ENCODE measurements at places on chromosomes 5 and 9. TPM values are rescaled to one million over a fixed set of nuclear protein-coding genes. Genes with fewer than 3 reads are reported as not detected.
A peak's percentile ranks its signal among the peaks of the same experiment; 100 is the strongest.

GRCh38 chr5:116834796-116835515 is 260.3 kb upstream of the SEMA6A start:
- no peak for DNase-seq

Gene ENHO
- total RNA-seq, result 1.6 TPM

DNA sequence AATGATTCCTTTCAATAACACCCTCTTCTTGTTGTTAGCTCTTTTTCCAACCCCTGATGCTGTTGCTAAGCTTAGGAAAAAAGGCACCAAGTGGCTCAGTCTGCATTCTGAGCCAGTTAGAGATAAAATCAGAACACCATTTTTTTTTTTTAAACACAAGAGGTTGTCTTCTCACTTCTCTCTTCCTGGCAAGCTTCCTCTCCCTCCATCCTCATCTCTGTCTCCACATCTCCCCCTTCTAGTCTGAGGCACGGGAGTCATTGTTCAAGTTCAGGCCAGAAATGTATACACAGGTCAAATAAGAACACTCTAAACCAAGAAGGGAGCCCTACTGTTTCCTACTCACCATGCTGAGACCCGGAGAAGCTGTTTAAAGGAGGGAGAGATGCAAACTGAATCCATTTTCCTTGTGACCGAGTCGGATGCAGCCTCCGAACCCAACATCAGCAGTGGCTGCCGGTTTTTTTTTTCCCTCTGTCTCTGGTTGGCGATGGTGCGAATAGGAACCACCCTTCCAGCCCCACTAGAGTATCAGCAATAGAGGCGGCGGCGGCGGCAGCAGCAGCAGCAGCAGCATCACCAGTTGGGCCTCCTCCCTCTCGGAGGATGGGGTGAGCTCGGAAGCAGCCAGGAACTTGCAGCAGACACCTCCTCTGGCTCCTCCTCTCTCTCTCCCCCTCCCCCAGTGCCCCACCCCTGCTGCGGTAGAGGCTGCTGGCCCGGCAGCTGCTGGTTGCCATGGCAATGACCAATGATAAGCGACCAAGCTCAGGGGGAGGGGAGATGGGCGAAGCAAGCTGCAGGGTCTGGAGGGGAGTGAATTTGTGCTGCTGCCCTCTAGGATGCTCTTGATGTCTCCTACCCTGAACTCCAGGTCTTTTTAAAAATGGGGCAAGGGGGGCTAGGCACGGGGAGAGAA is at the start of gene JAKMIP2:
TSS of gene JAKMIP2 (minus strand) at position 619 of the 919 bp plus-strand sequence. CDS start 110,922 bp downstream, outside the sequence.
- peak; percentile 20 for DNase-seq

- DNase-seq, result no peak
Observed at GRCh38 chr5:91177639-91178038, 205.5 kb downstream of the ARRDC3 start.

- no peak for DNase-seq
Observed at GRCh38 chr5:38783011-38783561, 62.7 kb upstream of the OSMR start.

Gene TMEM203
- 25.5 TPM for total RNA-seq

DNA sequence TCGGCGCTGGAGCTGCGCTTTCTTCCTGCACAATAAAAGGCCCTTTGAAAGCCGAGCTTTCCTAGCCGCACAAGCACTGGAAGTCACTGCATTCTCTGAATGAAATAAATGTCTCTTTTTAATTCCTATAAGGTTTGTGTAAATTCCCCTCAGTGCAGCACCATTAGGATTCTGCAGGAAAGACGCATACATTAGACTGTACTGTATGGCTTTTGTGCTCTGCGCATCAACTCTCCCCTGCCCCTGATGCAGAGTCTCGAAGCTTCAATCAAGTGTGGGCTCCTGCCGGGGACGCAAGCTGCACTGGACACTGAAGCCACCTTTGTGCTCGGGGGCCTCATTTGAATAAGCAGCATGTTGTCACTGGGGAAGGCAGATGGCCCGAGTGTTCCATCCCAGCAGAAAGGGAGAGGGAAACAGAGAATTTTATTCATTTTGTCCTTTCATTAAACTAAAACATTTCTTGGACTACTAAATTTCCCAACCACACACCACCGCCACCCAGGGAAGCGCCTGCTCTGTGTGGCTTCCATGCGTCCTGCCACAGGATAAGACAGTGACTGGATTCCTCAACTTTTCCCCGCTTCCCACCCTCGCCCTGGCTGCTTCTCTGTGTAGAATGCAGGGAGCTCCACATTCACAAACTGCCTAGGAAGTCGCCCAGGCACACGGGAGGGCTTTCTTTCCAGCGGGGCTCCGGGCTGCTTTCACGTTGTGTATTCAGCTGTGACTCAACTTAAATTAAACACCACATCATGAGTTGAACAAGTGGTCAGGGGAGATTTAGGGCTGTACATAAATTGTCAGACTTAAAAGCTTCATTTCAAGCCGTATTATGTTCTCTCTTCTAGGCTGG is 635.4 kb downstream of the IRX1 start:
- no peak for DNase-seq

Gene CDKN2B
- total RNA-seq, result 0.64 TPM

DNA sequence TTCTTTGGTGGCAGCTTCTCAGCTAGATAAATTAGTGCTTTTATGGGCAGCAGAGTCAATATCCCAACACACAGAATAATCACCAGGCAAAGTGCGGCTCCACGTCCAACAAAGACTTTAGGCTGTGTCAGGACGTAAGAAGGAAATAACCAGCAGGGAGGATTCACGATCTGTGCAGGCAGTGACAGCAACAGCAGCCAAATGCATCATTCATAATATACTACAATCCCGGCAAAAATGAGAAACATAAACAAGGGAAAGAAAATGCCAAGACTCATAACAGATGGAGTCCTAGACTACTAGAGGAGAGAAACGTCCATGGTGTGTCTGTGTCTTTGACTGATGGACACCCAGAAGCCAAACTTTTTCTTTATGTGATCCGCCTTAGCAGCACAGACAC is 100.7 kb downstream of the LMNB1 start:
- DNase-seq, result no peak

Gene PCDHB2
- not detected for total RNA-seq

GRCh38 chr5:92421942-92422341 is 1038.8 kb upstream of the ARRDC3 start:
- DNase-seq, result no peak

Gene ROR2
- total RNA-seq, result 0.49 TPM

DNA sequence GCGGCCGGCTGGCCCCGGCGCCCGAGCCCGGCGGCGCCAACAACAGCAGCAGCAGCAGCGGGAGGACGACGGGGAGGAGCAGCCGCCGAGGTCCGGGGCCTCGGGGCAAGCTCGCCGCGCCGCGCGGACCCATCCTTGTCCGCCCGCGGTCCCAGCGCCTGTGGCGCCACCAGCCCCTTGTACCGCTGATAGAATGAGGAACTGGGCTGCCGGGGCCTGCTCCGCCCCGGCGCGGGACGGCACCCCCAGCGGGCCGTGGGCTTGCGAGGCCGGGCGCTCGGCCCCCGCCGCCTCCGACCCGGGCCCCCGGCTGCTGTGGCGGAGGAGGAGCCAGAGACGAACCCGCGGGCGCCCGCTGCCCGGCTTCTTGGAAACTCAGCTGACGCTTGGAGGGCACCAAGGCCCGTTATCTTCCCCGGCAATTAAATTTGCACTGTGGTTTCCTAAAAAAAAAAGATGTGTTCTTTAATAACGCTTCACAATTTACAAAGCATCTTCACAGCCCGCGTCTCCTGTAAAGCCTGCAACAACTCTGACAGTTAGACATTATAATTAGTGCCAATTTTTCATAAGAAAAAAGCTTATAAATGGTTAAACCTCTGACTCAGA is at the start of gene ARSB:
TSS of gene ARSB (minus strand) at position 195 of the 609 bp plus-strand sequence. CDS start at position 133, 62 bp downstream.
- peak; percentile 63 for DNase-seq

DNA sequence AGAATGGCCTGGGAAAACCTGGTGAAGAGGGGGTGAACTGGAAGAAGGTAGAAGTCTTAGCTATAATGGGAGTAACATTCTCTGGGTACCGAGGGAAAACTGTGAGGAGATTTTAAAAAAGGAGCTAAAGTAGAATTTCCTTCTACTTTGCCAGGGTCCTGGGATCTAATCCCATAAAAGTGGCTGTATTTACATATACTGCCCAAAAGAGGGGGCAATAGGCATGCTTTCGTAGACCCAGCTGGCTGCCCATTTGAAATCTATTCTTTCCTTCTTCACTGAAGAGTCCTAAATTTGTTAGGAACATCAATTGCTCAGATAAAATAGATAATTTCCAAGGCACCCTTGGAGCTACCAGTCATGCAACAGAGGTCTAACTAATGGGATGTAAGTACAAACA is 159.2 kb downstream of the CDC42SE2 start:
- no peak for DNase-seq
